Activated CD8-positive, alpha-beta memory T cell treated with anti-CD3 and anti-CD28 coated beads for 4 hours (primary cell): ENCODE measurements at places on chromosomes 3 and 15.

DNA sequence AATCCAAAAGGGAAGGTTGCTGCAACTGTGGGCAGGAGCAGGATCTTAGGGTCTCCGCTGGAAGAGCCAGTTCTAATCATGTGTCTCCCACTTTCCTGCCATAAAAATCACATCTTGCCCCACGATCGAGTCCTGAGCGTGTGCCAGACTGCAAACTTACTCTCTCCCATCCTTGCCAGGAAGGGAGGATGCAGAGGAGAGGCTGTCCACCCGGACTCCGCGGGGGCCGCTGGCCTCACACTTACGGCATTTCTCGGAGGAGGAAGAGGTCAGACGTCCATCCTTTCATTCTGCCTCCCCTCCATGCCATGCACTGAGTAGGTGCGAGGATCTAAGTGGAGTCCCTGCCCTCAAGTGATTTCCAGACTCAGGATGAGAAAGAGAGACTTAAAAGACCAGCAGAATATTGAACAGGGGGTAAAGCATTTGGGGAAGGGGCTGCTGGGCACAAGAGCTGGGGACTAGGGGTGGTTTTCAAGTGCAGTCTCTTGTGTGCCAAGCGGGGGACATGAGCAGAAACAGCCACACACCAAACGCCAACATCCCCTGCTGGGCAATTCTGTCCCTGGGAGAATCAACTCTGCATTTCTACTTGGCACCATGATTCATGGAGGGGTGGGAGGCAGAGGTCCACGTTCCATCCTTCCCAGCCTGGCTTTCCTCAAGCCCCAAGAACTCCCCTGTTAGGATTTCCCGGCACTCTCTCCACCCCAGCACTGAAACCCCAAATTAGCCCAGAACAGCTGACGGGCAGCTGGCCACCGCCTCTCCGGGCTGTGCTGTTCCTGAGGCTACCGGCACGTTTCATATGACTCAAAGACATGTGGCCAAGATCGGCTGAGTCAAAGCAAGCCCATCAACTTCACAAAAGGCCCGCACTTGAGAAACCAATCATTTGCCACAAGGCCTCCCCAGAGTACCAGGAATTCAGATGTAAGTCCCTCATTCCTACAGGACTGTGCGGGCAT is 11.6 kb downstream of the OXTR start:
- no peak for DNase-seq

DNA sequence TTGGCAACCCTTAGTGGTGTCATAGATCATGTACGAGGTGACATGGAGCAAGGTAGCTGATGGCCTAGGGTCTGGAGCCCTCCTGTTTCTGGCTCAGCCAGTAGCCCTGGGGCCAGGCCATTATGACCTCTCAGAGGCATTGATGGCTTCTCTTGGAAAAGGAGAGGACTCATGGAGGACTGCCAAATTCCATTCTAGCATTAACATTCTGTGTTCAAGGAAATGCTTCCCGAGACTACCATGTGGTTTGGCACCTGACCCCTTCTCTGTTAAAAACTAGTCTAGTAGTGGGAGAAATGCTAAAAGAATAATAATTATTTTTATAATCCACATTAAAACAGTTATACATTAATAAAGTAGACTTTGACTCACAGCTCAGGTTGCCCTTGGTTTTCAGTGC is 40.2 kb upstream of the ADAMTSL3 start:
- DNase-seq = no peak

DNA sequence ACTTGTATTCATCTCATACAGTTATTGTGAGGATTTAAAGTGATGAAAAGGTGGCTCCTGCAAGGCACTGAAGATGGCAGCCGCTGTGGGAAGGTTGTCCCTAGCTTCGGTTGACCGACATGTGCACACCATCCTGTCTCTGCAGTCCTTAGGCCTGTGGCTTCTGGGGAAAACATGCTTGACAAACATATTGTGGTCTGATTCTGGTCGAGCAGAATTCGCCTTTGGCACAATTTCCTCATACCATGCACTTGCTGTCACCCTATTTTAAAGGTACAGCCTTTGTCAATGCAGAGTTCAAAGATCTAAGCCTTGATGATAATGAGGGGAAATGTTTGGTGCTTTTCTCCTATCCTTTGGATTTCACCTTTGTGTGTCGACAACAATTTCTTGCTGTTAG is 50.9 kb downstream of the PRICKLE2 start:
- DNase-seq = no peak

GRCh38 chr3:120661106-120661905 is 20.7 kb downstream of the HGD start:
- DNase-seq = no peak

- no peak for DNase-seq
Measured at GRCh38 chr15:33425142-33425541, 114.4 kb downstream of the RYR3 start.

DNA sequence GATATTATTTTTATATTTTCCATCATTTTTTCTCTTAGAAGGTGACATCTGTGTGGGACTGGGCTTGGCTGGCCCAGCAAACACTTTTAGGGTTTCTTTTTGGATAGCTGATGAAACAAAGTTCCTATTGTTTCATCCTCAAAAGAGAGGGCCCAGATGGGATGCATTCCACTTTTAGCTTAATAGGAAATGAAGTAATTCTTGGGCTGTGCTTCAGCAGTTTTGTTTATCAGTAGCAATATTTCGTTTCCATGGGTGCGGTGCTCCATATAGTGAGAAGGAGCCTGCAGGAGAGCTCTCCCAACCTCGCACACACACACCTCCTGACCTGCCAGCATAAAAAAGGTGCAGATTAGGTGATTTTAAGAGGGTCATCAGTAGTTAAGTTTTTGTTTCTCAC is 147.5 kb downstream of the AKAP13 start:
- DNase-seq = no peak

DNA sequence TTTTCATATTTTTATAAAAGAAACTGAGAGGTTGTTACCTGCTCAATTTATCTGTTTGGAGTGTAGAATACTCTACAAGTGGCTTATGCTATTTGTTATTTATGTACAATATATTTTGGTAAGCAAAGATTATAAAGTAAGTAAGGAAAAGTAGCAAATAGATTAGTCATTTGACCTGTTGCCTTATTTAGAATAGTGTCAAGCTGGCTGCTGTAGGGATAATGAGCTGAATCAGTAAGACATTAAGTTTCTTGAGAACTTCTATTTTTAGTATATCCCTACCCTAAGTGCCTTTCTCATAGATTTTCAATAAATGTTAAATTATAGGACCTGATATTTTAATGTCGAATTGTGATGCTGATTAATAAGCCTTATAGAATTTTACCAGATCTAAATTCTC is 37.2 kb downstream of the ECT2 start:
- no peak for DNase-seq

DNA sequence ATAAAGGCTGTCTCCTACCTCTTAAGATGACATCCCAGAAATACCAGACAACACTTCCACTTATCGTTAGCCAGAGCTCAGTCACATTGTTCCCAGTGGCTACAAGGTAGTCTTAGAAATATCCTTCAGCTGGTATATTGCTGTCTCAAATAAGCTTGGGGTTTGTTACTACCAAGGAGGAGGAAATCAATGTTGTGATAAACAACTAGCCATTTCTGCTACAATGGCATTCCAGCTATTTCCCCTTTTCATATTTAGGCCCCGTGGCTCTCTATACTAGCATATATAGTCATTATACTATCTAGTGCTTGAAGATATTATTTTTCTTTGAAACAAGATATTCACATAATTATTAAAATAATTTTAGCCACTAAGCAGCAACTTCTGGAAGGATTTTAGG is 56.5 kb downstream of the VPS8 start:
- DNase-seq = no peak

GRCh38 chr15:73873889-73874511 is 636 bp downstream of the TBC1D21 start:
- no peak for DNase-seq

DNA sequence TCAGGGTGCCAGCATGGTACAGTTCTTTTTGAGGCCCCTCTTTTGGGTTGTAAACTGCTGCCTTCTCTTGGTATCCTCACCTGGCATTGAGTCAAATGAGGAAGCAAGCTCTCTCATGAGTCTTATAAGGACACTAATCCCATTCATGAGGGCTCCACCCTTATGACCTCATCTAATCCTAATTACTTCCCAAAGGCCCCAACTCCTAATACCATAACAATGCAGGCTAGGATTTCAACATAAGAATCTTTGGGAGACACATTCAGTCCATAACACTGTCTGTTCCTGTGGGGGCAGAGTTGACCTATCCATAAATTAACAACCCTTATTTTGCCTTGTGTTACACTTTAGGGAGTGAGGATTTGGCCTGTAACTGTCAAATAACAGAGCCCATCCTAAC is 278.3 kb downstream of the LRTM1 start:
- DNase-seq = no peak

GRCh38 chr3:143210141-143210540 is 90.6 kb downstream of the CHST2 start:
- no peak for DNase-seq

GRCh38 chr3:143820466-143821221 is 27.6 kb downstream of the SLC9A9 start:
- no peak for DNase-seq

GRCh38 chr3:20181276-20181675 is 4.7 kb downstream of the SGO1 start:
- DNase-seq = no peak

GRCh38 chr15:93265111-93265556 is 176.1 kb upstream of the RGMA start:
- DNase-seq = no peak

- no peak for DNase-seq
Measured at GRCh38 chr3:17820275-17820674, 77.8 kb upstream of the TBC1D5 start.
